ENCODE measurements at places on chromosomes 4 and X.
A peak's percentile ranks its signal among the peaks of the same experiment; 100 is the strongest.

- no peak for DNase-seq
These were observed 454.9 kb upstream of the FAT1 start for GRCh38 chr4:187178587-187178986.

- peak; percentile 57 for DNase-seq
These were observed 63.4 kb downstream of the HTRA3 start for GRCh38 chr4:8332891-8333331.

DNA sequence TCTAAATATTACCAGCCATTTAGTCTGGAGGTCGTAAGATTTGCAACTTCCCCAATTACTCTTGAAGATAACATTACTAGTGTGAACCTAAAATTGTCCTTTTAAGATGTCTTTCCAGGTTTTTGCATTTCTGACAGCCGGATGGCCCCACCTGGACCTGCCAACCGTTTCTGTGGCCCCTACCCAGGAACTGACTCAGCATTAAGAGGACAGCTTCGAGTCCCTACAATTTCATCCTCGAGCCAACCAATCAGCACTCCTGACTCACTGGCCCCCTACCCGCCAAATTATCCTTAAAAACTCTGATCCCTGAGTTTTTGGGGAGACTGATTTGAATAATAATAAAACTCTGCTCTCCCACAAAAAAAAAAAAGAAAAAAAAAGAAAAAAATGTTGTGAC lies 112.0 kb downstream of the SCLT1 start:
- DNase-seq, result no peak

DNA sequence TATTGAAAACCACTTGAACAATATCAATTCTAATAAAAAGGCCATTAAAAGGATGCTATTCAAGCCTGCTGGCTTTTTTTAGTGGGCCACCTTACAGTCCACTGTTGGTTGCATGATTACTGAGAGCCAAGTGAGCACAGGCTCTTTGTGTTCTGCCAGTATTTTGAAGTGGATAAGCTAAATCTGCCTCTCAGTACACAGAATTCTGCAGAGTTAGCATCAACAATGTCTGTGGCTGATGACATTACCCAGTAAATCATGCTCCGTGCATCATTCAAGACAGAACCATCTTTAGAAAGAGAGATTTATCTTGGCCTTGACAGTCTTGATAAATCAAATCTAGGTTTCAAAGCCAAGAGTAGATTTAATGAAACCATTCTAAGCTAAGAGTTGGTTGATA lies 119.0 kb upstream of the GNPDA2 start:
- DNase-seq, result no peak

DNA sequence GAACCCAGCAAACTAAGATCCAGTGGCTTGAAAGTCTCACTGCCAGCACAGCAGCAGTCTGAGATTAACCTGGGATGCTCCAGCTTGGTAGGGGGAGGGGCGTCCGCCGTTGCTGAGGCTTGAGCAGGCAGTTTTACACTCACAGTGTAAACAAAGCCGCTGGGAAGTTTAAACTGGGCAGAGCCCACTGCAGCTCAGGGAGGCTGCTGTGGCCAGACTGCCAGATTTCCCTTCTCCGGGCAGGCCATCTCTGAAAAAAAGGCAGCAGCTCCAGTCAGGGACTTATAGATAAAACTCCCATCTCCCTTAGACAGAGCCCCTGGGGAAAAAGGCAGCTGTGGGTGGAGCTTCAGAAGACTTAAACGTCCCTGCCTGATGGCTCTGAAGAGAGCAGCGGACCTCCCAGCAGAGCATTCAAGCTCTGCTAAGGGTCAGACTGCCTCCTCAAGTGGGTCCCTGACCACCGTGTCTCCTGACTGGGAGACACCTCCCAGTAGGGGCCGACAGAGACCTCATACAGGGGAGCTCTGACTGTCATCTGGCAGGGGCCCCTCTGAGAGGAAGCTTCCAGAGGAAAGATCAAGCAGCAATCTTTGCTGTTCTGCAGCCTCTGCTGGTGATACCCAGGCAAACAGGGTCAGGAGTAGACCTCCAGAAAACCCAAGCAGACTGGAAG lies 45.1 kb upstream of the CDX4 start:
- no peak for DNase-seq

- DNase-seq, result no peak
These were observed 112.0 kb upstream of the NDP start for GRCh38 chrX:44085209-44085608.

DNA sequence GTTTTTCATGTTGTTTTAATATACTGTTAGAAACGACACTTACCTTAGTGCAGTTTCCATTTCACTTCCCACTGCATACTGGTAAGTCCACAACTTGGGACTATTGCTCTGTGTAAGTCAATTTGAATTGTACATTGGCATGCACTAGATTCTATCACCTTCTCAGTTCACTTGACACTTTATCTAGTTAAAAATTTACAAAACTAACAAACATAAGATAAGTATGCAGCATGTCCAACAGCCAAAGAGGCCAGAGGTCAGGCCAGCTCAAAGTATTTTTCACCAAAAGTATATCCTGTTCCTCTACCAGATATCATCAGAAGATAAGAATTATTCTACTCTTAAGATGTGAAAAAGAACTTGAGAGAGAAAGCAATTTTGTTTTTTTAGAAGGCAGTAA lies 75.9 kb downstream of the QRFPR start:
- no peak for DNase-seq

DNA sequence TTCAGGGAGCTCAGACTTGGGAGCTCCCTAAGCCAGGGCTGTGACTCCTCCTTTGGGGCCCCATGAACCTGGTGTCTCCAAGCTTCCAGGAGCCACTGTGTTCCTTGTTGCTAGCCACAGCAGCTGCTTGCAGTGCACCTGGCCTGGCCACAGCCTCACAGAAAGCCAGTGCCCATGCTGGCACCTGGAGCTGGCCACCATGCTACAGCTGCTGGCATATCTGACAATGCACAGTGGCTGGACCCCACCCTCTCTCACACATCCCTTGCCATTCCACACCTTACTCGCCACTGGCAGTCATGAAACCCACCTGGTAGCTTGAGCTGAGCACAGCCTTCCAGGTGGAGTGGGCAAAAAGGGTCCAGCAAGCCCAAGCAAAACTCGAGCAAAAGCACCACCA lies 441.7 kb downstream of the ARAP2 start:
- peak; percentile 23 for DNase-seq

GRCh38 chr4:176186067-176186466 lies 9.3 kb downstream of the SPATA4 start:
- DNase-seq, result no peak

DNA sequence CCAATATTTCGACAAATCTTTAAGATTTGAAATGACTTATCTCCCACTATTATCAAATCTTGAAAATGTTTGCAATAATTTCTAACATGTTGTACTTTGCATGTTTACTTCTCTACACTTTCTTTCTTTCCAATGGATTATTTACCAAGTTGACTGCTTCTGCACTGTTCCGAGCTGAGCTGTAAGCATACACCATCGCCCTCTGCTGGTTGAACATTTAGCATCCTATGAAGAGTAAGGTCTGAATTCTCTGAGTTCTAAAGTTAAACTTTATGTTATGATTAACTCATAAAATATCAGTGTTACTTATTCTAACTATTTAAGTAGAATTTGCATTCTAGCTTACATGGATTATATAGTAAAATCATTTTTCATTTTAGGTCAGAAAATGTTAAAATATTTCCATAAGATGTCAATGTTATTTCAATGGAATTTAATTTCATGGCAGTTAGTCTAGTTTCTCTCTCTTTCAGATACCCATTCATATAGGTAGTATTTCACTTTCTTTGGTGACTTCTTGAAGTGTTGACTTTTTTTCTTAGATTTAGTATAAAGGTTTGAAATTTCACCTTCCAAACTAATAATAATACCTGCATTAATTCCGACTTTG lies 137.4 kb downstream of the DKK2 start:
- no peak for DNase-seq

DNA sequence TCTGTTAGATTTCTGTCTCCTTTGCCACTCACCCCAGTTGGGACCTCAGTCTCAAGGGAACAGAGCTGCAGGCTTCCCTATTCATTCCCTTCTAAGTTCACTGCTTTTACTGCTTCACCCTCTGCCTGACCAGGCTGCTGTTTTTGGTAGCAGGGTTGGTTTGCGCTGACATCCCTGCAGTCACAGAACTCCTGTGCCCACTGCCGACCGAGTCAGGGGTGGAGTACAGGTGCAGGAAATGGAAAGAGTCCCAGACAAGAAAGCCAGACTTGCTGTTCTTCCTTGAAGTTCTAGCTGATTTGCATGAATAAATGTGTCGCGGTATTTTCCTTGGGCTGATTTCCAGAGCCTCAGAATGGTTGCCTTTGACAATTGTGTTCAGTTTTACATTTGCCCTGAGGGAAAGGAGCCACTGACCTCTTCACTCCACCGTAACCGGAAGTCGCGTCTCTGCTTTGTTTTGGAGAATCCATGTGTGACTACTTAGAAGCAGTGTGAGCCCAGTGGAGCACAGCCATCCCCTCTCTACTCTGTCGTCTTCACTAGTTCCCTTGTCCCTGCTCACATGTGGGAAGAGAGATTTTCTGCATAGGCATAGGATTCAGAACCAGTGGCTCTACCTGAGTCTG lies 84.8 kb downstream of the TNIP2 start:
- DNase-seq, result no peak

DNA sequence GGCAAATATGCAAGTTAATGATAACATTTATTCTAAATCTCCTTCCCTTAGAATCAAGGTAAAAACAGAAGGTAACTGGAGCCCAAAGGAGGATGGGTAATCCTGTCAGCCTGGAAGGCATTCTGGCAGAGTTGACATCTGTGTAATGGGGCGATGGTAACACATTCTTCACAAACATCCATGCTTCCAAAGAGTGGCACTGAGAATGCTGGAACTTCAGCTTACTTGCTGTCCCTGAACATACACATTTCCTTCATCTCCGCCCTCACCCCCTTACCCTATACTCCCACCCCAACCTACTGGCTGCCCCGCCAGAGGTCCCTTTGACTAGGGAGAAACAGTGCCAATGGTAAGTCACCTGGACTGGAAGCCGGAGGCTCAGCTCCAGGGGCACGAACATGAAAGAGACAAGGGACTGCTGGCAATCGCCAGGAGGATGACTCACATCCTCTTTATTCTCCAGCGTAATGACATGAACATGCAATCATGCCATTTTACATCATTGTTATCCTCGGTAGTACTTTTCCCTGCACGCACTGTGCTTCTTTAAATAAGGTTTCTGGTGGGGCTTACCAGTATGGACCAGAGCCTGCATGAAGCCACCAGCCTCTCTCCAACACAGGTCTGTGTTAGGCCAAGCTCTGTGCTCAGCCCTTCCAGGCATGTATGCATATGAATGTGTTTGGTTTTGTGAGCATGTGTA lies 694.2 kb upstream of the TENM3 start:
- DNase-seq, result no peak

DNA sequence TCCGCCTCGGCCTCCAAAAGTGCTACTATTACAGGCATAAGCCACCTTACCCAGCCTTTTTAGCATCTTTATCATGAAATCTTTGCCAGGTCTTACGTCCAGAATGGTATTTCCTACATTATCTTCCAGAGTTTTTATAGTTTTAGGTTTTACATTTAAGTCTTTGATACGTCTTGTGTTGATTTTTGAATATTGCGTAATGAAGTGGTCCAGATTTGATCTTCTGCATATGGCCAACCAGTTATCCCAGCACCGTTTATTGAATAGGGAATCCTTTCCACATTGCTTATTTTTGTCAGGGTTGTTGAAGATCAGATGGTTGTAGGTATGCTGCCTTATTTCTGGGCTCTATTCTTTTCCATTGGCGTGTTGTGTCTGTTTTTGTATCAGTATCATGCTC lies 349.6 kb downstream of the KCTD8 start:
- DNase-seq, result no peak

DNA sequence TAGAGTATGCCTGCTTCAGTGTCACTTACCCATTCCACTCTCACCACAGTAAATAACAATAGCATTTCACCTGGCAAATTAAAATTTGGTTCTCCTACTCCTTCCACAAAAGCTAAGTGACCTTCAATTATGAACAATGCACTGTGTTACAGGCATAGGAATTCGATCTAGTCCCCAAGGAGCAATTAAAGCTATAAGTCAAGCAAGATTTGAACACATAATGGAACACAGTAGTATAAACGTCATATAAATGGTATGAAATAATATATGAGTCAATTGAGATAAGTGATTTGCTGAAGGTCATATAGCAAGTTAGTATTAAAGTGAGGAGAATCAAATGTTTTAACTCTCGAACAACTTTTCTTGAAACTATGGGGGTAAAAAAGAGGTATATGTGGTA lies 65.8 kb downstream of the ARAP2 start:
- DNase-seq, result no peak

DNA sequence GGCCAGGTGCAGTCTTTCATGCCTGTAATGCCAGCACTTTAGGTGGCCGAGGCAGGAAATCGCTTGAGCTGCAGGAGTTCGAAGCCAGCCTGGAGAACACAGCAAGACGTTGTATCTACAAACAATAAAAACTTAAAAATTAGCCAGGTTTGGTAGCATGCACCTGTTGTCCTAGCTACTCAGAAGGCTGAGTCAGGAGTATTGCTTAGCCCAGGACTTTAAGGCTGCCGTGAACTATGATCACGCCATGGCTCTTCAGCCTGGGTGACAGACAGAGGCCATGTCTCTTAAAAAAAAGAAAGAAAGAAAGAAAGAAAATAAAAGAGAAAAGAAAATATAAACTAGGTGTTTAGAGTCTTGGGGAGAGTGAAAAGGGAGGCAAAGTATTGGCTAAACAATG lies 96.4 kb upstream of the PDE5A start:
- DNase-seq, result no peak

DNA sequence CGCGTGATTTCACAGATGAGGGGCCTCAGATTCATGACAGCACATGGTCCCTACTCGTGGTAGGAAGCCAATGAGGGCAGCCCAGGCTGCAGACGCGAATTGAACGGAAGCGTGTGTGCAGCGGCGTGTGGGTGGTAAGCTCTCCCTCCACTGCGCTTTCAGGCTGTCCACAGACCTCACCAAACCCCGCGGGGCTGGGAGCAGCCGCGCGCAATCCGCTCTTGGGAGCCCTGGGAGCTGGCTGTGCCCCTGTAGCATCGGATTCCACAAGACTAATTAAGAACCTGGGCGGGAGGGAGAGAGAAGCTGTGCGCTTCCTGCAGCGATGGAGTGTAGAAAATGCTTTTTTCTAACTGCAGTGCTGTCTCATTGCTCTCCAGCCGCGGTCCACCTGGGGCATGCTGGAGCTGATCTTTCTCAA lies 134.9 kb downstream of the STOX2 start:
- DNase-seq, result no peak

- no peak for DNase-seq
These were observed 44.9 kb downstream of the ANK2 start for GRCh38 chr4:113094331-113094730.

GRCh38 chr4:25760518-25761157 lies 102.2 kb downstream of the SEL1L3 start:
- no peak for DNase-seq

GRCh38 chr4:151905197-151905596 lies 144.4 kb upstream of the GATB start:
- DNase-seq, result no peak

GRCh38 chr4:48746608-48747362 lies 33.3 kb downstream of the FRYL start:
- no peak for DNase-seq

- no peak for DNase-seq
These were observed 23.5 kb downstream of the TSC22D3 start for GRCh38 chrX:107752043-107752442.

- no peak for DNase-seq
These were observed 325.0 kb downstream of the TLL1 start for GRCh38 chr4:166198041-166198440.

GRCh38 chr4:2443061-2443730 lies 24.4 kb downstream of the CFAP99 start:
- DNase-seq, result no peak
